ENCODE measurements at places on chromosomes 7 and 10.

- DNase-seq = no peak
Observed at GRCh38 chr7:90747516-90747915, 151.4 kb downstream of the CDK14 start.

DNA sequence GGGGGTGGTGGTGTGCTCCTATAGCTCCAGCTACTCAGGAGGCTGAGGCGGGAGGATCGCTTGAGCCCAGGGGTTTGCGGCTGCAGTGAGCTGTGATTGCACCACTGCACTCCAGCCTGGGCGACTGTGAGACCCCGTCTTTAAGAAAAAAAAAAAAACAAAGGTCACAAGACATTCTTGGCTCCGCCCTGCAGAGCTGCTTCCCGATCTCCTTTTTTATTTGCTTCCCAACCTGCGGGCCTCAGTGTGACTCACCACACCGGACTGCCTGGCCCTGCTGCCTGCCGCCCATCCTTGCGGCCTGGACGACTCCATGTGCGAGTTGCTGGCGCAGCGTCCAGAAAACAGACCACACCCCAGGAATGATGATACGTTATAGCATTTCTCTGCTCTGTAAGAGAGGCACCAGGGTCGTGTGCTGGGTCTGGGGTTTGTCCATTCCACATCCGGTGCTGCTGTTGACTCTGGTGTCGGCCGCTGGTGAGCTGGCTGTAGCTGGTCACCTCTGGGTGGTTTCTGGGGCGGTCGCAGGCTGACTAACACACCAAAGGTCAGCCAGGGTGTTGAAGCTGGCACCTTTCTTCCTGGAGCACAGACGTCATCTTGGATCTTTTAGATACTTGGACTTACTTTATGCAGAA, 123.6 kb downstream of the TCF7L2 start:
- DNase-seq = peak; percentile 82

GRCh38 chr7:128347647-128348097, 4.0 kb upstream of the RBM28 start:
- DNase-seq = no peak

GRCh38 chr10:17674566-17674965, 30.6 kb downstream of the STAM start:
- no peak for DNase-seq

GRCh38 chr7:125255810-125256209, 326.2 kb upstream of the POT1 start:
- DNase-seq = no peak

- no peak for DNase-seq
Observed at GRCh38 chr10:52673468-52673867, 99.1 kb downstream of the MBL2 start.

Measured in thoracic aorta (tissue), 2 donors.